ENCODE measurements at places on chromosomes 2 and 18. TPM values are rescaled to one million over a fixed set of nuclear protein-coding genes. Genes with fewer than 3 reads are reported as not detected.

- DNase-seq, result no peak
Observed at GRCh38 chr2:177984749-177985148, 87.8 kb downstream of the PDE11A start.

GRCh38 chr2:85436836-85437487, 18.4 kb downstream of the SH2D6 start:
- DNase-seq, result no peak

GRCh38 chr2:147173189-147173581, 671.6 kb upstream of the ACVR2A start:
- DNase-seq, result peak; percentile 66

DNA sequence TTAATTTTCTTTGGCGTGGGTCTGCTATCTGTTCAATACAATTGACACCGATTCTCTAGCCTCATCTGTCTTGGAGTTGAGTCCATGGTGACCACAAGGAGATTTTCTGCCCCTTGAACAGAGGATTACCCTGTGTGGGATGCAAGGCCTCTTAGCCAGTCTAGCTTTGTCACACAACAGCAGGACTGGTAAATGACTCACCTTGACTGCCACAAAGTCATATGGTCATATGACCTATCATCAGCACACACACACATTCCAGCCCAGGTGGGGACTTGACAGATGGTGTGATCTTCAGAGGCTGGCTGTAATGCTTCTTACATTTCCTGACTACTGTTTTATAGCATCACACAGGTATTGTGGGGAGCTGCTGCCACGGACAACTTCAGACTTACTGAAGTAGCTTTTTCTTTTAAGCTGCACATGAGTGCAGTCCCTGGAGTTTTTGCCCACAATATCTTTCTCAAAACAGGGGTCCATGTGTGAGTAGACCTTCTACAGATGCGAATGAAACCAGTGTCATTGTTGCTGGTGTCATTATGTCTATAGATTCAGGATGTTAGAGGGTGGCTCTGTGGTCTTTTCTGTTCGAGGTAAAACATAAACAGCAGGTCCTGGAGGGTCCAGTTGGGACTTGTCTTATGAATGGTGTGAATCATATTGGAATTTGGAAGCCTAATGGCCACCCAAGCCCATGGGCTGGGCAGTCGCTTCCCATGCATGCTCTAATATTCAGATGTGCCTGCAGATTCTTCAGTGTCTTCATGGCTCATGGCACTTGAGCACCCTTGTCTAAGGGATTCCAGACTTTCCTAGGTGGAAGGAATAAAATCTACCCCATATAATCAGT, 18.6 kb upstream of the ACOXL start:
- DNase-seq, result no peak

DNA sequence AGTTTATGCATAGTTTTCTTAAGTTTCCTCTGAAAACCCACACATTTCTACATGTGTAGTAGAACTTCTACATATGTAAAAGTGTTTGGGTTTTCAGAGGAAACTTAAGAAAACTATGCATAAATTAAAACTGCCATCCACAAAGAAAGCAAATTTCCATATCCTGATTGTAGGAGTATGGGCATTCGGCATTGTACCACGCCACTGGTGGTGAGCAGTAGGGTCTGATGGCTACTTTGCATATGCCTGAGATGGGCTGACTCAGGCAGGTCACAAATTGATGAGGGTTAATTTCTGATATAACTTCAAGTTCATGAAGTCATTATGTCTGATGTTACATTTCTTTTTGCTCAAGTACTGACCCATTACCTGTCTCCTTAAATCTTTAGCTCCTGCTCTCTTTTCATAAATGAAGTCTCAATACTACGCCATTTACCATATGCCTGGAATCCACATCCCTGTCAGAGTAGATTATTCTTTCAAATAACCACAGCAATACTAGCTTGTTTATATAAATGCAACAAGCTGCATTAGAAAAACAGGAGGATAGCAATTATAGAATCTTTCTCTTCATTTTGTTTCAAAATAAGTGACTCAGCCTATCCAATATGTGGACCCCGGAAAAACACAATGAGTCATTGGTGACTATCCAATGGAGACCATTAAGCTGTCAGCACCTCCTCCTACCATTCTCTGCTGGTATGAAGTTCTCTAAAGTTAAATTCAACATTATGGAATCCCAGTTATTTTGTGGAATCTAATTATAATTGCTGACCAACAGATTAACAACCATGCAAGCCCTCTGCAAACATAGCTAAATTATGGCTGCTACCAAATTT, 355.2 kb upstream of the UBE2E3 start:
- DNase-seq, result peak; percentile 94

The CBLN2 gene
- total RNA-seq, result not detected

The KCNIP3 gene
- 1.7 TPM for total RNA-seq

The MC2R gene
- total RNA-seq, result not detected

DNA sequence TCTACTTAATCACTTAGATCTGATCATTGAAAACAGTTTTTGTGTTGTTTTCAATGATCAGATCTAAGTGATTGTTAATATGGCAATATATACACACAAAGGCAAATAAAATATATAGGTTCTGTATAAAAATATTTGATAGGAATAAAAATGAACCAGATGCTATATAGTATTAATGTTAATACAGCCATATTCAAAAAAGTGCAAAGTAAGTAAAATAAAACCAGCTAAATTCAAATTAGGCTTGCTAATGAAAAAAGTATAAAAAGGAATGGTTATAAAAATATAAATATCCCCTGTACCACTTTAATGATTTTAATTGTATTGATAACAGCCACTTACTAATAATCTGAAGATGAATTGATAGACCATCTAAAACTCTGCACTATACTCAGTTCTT, 38.4 kb downstream of the VPS54 start:
- DNase-seq, result no peak

- DNase-seq, result no peak
Observed at GRCh38 chr2:134493797-134494196, 225.0 kb downstream of the TMEM163 start.
